ENCODE measurements at places on chromosomes 5 and 9. TPM values are rescaled to one million over a fixed set of nuclear protein-coding genes. Genes with fewer than 3 reads are reported as not detected.

KIF4B gene
- not detected for total RNA-seq

LEAP2 gene
- 42.4 TPM for total RNA-seq

DNA sequence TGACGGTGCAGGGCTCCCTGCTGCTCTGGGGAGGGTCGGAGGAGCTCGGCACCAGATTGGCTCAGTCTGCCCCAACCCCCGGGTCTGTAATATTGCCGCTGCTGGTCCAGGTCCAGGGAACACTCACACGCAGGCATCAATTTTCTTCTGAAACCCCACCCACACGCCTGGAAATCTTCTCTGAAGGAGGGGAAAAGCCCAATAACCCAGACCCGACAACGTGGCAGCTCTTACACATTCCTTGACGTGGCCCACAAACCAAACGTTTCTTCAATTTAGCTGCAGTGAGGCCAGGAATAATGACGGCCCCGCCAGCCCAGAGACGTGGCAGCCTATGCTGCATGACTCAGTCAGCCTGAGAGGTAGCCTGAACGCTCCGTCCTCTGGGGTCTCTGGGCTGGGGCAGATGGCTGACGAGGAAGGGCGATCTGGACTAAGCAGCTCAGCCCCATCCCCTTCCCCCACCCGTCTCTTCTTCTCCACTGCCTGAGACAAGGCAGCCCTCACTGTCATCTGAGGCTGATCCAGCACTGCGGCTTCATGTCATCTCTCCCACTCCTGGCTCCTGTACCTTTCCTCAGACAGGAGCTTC is 9.9 kb upstream of the SPARC start:
- DNase-seq = peak; percentile 57

DNA sequence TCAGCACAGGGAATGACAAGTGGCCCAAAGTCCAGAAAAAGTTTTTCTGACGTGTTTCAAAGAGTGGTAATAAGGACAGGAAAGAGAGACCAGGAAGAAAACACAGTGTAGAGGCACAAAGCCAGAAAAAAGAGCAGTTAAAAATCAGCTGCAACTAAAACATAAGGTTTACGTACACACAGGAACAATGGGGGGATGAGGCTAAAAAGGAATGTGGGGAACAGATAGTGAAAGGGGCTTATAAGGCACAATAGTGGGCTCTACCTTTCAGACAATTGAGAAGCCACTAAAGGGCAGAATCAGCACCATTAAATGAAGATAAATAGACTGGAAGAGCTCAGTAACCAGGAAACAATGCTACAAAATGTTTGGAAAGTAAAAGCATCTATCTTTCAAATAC is 5.5 kb downstream of the ELP1 start:
- no peak for DNase-seq

CDKN2B gene
- total RNA-seq = 2.5 TPM

DNA sequence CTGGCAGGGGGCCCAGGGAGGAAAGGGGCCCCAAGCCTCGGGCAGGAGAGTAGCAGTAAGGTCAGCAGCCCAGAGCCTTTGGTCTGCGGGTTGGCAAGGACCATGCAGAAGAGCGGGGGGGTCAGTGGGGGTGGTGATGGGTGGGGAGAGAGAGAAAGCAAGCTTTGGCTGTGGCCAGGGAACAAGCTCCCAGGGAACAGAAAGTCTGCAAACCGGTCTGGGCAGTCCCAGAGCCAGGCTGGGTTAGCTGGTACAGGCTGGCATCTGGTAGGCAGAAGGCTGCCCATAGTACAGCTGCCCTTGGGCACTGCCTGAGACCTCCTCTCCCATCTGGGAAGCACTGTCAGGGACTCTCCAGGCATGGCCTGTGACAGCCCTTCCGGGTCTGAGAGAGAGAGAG is 10.5 kb upstream of the EPB41L4B start:
- peak; percentile 92 for DNase-seq
